ENCODE measurements at places on chromosomes 4 and X. TPM values are rescaled to one million over a fixed set of nuclear protein-coding genes. Genes with fewer than 3 reads are reported as not detected.

Gene GLOD5
- not detected for total RNA-seq

Gene PLK4
- 13.2 TPM for total RNA-seq

Gene FHIP1A
- 0.12 TPM for total RNA-seq

Gene MAGEB10
- total RNA-seq = not detected
